ENCODE measurements at places on chromosomes 2 and 18.

DNA sequence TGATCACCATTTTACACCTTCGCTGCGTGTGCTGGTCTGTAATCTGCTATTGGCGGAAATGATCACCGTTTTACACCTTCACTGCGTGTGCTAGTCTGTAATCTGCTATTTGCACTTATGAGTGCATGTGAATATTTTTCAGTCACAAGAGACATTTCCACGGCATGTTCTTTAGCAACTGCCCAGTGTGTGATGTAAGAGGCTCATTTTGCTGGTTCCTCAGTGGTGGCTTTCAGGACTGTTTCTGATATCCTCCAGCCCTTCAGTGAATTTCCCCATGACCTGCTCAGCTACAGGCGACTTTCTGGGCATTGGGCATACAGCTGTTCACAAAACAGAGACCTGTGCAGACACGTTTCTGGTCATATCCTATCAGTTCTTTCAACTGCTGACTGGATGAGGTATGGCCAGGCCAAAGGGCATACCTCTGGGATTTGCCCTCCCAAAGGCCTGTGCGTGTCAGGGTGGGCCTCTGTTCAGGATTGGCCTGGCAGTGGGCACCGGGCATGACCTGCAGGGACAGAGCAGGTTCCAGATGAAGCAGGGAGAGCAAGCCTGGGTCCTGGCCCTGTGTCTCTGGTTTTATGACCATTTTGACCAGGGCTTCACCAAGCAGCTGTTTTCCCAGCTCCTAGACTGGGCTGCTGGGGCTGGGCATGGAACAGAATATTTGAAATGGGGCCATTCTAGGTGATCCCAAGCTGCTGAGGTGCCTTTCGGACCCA, 521 bp upstream of the PROM2 start:
- no peak for DNase-seq

- no peak for DNase-seq
Observed at GRCh38 chr2:177900082-177900481, 172.5 kb downstream of the PDE11A start.

DNA sequence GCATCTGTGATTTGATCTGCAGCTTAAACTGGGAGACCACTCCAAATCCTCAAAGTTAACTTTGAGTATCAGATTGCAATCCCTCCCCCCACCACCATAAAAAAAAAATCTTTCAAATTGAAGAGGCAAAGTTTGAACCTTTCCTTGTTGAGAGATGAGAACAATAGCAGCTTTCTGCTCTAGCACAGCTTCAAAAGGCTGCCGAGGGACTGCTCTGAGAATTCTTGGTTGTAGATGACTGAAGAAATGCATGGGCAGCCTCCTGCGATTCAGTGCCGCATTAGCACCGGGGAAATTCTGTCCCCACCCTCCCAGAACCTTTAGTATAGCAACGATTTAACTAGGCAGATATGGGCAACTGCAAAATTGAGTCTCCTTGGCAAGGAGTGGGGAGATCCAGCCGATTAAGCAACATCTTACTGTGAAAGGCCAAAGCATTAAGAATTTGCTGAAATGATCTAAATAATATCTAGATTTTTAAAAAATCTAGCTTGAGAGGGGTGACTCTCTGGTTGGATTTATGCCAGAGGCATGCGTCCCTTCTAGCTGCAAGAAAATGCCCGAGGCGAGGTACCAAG, 3.9 kb upstream of the SP5 start:
- DNase-seq: no peak

DNA sequence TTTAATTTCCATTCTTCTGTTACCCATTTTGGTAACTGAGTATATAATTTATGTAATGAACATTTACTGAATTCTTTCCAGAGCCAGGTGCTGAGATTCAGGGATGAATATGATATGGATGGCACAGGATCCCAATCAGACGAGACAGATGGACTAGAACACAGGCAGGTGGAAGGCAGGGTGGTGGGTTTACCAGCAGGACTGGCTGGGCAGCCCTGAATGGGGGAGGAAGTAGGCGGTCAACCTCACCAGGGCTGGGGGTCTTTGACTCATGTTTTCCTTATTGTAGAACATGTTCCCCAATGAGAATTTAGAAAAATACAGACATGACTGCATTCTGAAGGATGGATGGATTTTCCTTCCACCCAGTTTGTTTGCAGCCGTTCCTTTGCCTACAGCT, 80.3 kb downstream of the CIB4 start:
- DNase-seq: no peak

DNA sequence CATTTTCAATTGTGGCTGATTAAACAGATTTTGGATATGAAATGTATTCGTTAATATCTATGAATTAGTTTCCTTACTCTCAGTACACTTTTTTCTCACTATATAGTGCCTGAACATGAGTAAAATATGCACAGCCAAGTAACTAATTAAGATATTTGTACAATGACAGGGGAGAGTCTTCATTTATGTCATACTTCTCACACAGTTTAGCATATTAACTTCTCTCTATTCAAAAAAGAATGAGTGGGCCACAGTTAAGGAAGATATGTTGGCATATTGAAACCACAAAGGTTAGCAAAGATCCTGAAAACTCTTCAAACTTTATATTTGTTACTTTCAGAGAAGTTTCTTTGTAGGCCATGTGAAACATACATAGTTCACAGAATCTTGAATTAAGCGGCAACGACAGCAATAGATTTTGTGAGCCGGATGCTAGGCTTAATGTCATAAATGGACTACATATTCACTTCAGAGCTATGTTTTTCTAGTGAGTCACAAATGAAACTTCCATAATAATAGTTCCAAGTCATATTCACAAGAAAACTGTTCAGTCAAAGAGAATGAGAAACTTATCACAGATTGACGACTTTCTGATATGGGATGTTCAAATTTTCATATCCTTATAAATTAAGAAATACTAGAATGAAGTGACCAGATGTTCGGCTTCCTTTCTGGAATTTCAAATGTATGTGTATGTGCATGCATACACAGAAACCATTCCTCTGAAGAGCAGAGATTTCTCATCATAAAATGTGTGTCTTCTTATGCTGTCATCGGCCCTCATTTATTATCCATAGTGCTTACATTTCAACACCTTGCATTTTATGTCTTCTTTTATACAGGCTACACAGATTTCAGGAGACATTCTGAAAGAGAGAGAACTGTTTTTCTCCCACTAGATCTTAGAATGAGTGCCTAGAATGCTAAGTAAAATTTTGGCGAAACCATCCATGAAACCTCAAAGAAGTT, 584.0 kb downstream of the SATB2 start:
- peak; percentile 76 for DNase-seq

DNA sequence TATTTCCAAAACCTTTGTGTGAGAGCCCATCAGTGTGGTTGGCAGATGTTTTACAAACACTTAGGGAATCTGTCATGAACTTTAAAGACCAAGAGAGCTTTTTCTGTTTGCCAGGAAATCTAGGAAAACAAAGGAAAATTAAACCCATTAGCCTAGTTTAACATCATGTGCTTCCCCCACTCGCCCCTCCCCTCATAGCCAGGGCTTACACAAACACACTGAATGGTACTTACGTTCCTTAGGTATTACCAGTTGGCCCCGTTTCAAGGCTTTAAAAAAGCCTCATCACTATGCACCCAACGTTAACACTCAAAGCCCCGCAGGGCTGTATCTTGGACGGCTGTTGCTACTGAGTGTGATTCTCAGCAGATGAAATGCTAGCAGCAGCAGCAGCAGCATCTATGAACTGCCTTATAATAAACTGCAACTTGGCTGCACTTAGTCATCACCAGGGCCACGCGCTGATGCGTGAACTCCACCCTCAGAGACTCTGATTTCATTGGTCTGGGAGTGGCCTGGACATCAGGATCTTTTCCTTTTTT, 20.1 kb upstream of the TTC39C start:
- DNase-seq: peak; percentile 76

DNA sequence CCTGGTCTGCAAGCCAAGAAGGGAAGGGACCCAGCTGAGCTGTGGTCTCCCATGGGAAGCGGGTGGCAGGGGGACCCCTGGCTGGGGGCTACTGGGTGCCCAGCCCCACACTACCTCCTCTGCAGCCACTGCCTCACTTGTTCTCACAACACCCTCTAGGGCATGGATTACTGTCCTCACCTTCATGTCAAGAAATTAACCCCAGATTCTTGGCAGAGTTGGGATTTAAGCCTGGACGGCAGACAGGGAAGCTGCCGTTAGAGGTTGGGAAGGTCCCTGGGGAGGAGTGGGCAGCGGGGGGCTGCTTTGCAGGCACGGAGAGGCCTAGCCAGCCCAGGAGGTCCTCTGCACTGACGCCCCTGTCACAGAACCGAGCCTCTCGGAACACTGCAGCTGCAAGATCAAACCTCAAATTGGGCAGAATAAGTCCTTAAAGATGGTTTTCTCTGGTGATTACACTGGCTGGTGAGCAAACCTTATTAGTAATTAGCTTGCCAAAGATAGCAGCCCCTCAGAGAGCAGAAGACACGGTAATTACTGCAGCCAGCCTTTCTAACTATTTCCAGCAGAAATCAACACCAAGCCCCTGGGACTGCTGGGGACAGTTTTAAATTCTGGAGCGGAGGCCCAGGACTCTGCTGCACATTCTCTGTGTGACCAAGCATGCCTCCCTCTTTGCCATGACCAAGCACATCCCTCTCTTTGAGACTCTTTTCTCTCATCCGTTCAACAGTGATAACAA, 35.9 kb downstream of the KCNF1 start:
- DNase-seq: no peak

DNA sequence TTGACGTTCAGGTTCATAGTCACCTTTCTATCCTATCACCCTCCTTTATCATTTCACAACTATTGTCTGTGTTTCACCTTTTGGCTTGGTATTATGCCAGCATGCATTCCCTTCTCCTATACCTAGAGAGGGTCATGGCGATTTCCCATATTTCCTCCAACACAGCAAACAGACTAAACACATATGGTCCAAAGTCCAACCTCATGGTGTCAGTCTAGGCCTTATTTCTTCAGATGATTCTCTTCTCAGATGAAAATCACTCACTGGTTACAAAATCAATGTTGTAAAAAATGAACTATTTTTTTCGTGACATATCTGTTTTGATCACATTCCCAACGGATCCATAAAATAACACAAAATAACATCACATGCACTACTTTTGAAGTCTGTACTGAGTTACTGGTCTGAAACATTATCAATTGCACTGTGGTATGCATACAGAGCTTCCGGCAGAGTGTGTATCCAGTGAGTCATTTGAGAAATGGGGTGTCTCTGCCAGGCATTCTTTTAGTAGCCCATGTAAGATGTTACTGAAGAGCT, 204.8 kb upstream of the GALNT5 start:
- DNase-seq: peak; percentile 89

DNA sequence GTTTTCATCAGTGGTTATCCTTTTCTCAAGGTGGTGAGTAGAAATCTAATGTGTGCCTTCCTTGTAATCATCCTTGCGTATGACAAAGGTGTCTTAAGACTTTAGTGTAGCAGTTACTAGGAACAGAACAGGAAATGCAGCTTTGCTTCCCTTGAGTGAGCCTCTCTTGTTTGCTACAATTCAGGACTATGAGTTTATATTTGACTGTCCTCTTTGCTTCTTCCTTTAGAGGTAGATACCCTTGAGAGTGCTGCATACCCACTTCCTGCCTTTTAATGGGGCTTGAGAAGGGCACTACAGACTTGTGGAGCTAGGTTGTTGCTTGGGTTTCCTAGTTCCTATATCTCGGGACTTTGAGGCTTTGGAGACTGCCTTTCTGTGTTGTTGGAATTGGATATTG, 3.8 kb downstream of the KCNJ13 start:
- no peak for DNase-seq

GRCh38 chr2:216736326-216736725, 41.0 kb upstream of the IGFBP5 start:
- DNase-seq: no peak

GRCh38 chr18:49970319-49970718, 157.0 kb upstream of the ACAA2 start:
- DNase-seq: no peak

DNA sequence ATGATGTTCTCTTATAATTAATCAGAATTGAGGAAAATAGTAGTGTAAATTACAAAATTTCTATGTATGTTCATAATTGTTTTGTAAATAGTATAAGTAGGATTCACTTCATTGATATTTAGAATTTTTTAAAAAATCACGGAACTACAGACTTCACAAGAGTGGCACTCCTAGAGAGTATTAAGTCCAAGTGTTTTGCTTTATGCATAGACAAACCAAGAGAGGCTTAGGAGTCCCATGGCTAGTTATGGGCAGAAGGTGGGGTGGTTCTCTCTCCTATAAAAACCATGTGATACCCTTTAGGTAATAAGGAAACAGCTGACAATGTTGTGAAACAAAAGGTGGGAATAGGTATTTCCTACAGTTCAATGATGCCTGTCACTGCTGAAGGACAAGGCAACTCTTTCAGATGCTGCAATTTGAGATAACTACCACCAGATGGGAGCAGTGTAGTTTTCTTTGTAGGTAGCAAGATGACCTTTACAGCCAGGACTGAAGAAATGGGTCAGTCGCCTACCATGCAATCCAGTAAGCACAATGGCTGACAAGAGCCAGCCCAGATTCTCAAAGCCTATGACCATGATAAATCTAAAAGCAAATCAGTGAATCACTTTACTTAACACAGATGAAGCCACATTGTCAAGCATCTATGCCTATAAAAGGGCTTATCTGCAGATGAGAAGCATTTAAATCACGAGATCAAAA, 83.9 kb downstream of the AAK1 start:
- peak; percentile 69 for DNase-seq

GRCh38 chr2:127683757-127684156, 8.4 kb upstream of the LIMS2 start:
- DNase-seq: peak; percentile 24

DNA sequence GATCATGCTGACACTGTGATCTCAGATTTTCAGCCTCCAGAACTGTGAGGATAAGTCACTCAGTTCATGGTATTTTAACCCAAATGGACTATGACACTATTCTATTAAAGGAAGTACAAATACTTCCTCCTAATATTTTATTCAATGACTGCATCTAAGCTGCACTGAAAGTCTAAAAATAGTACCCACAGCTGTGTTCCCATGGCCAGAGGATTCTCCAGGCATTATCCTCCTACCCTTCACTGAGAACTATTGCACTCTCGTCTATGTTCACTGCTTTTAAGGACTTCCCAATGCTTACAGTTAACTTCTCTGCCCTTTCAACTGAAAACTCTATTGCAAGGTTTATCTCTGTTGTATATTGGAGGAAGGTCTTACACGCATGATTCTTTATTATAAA, 15.2 kb downstream of the LRATD1 start:
- no peak for DNase-seq

GRCh38 chr2:182117196-182117595, 131.5 kb downstream of the PPP1R1C start:
- no peak for DNase-seq

- peak; percentile 46 for DNase-seq
Observed at GRCh38 chr2:65345631-65346030, 86.8 kb downstream of the SPRED2 start.

DNA sequence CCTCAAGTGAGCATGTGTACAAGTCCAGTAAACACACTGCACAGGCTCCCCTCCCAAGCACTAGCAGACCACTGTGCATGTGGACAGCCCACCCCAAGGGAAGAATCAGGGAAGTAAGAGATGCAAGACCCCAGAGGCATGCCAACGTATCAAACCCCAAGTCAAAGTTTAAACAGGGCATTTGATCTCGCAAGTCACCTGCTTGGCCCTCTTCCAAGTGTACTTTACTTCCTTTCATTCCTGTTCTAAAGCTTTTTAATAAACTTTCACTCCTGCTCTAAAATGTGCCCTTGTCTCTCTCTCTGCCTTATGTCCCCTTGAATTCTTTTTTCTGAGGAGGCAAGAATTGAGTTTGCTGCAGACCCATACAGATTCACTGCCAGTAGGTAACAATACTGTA, 201.2 kb upstream of the PARD3B start:
- no peak for DNase-seq

Measured in cardiac fibroblast (primary cell).